Stimulated activated CD4-positive, alpha-beta T cell treated with anti-CD3 and anti-CD28 coated beads, Interleukin-15, amount 100 ng/mL, for 1 hour (primary cell): ENCODE measurements at places on chromosomes 1 and 21.

DNA sequence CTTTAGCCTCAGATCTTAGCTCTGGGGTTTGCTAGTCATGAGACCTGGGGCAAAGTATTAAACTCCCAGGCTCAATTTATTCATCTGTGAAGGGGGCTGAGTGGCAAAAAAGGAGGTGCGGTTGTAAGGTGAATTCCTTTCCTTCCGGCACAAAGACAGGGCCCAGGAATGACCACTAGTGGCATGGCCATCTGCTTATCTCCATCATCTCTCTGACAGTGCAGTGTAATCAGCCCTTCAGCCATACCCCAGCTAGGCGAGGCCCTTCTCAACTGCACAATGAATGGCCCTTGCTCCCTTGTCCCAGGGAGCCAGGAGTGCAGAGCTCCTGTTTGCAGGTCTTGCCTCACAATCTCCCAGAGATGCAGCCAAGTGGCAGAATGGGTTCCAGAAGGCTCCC is 5.6 kb upstream of the SLC26A9 start:
- DNase-seq = no peak

- DNase-seq = no peak
These were observed 55.2 kb upstream of the MRPS6 start for GRCh38 chr21:34018185-34018584.

- DNase-seq = no peak
These were observed 16.8 kb downstream of the ATP8B2 start for GRCh38 chr1:154342132-154342531.

GRCh38 chr1:109931189-109931731 is 20.6 kb downstream of the CSF1 start:
- no peak for DNase-seq

DNA sequence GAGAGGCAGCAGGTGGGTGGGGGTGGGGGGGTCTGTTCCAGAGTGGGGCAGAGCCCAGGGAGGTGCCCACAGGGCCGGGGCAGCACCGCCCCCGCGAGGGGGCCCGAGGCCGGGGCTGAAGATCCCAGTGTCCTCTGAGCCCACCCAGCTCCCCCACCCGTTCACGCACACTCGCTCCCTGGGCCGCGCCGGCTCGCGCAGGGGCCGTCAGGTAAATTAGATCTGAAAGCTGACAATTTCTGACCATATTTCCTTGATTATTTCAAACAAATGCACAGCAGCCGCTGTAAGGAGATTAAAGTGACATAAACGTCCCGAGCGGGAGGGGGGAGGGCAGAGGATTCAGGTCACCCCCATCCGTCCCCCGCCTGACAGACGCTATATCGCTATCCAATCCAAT is 118.0 kb downstream of the CASZ1 start:
- DNase-seq = no peak

DNA sequence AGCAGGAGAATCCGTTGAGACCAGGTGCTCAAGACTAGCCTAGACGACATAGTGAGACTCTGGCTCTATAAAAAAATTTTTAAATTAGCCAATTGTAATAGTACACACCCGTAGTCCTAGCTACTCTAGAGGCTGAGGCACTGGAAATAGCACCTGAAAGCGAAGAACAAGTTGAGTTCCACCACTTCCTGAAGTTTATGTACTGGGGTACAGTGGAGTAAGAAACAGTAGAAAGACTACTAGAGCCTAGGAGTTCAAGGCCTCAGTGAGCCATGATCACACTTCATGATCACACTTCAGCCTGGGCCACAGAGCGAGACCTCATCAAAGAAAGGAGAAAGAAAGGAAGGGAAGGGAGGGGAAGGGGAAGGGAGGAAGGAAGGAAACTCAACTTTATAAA is 19.8 kb downstream of the RSBN1 start:
- no peak for DNase-seq

- no peak for DNase-seq
These were observed 15.4 kb upstream of the EFHD2 start for GRCh38 chr1:15394258-15394690.

GRCh38 chr1:234715252-234716014 is 105.5 kb upstream of the IRF2BP2 start:
- DNase-seq = no peak

GRCh38 chr1:245869847-245870246 is 637.2 kb downstream of the SMYD3 start:
- no peak for DNase-seq

- DNase-seq = no peak
These were observed 10.0 kb upstream of the OTUD3 start for GRCh38 chr1:19872190-19872589.

DNA sequence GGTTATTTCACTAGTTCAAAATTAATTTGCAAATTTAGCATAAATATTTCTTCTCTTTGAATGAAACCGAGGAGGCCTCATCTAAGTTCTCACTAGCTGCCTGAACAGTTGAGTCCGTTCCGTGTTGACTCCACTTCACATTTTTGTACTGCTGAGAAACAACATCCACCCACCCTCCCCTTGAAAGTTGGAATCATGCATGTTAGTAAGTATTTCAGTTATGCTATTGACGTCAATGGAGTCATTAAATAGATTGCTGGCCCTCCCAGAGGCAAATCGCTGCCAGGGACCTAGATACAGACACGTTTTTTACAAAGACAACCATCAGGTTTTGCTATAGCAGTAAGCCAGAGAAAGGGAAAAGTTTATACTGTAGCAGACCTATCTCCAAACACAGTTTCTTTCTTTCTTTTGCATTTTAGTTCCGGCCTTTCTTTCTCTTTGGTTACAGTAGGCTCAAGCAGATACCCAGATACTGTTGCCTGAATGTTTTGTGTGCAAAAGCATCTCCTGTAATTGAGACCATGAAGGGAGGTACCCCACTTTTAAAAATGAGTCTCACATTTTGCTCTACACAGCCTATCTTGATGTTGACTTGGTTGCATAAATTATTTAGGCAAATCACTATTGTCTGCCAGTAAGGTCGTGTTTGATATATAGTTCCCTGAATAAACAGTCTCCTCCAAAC is 262.6 kb upstream of the SGIP1 start:
- DNase-seq = no peak

DNA sequence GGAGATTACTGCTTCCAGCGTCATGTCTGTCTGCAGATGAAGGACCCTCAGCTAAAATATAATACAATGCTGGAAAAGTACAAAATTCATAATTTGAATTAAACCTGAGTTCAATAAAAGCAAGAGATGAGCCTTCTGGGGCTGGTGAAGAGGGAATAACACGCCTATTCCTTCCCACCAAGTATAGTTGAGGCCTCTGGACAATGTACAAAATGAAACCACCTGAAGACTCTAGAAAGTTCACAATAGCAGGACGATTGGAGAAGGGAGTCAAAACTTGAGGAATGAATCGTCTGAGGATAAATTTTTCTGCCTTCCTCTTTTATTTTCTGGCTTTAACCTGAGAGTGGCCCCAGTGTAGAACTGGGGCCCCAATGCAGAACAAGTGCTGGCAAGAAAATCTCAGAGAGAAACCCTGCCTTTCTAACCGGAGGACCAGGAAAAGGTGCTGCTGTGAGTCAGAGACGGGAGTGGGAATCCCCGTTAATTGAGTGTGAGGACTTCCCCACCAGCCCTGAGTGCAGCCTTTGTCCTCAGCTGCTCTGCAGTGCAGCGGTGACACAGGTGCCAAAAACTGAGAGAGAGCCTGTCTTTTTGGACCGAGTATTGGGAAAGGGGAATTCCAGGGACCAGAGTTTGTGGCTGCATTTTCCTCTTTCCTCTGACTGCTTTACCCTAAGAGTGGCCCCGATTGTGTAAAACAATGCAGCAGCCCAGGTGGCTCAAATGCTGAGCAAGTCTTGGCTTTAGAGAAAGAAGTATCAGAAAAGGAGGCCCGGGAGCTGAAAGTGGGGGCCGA is 264.9 kb downstream of the DYRK1A start:
- no peak for DNase-seq

DNA sequence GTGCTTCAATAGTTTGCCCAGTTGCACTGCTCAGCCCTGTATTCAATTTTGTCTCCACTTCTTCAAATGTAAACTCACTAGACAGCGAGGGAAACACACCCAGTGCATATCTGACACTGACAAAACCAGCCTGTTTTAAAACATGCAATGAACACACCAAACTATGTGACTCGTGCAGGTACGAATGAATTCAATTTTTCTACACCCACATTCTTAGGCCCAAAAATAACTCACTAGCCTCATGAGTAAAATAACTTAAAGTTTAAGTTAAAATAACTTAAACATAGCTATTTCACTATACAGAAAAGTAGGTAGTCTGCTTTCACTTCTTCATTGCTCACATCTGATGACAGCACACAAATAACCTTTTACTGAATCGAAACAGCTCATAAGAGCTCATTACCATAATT is 21.1 kb downstream of the TTC13 start:
- DNase-seq = no peak

DNA sequence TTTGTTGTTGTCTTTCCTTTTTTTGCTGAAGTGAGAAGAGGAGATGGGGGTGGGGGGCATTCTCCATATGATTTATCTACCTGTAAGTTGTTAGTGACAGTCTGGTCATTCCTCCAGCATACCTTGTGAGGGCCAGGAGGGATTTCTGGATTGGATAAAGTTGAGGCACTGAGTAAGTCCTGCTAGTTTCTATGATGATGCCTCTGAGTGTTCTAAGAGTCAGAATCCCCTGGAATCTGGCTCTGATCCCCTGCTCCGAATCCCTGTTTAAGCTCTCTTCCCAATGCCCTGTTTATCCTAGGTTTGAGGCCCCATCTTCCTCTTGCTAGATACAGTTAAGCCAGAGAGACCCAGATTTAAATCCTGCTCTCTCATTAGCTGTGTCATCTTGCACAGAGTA is 83.2 kb upstream of the HOOK1 start:
- DNase-seq = no peak

DNA sequence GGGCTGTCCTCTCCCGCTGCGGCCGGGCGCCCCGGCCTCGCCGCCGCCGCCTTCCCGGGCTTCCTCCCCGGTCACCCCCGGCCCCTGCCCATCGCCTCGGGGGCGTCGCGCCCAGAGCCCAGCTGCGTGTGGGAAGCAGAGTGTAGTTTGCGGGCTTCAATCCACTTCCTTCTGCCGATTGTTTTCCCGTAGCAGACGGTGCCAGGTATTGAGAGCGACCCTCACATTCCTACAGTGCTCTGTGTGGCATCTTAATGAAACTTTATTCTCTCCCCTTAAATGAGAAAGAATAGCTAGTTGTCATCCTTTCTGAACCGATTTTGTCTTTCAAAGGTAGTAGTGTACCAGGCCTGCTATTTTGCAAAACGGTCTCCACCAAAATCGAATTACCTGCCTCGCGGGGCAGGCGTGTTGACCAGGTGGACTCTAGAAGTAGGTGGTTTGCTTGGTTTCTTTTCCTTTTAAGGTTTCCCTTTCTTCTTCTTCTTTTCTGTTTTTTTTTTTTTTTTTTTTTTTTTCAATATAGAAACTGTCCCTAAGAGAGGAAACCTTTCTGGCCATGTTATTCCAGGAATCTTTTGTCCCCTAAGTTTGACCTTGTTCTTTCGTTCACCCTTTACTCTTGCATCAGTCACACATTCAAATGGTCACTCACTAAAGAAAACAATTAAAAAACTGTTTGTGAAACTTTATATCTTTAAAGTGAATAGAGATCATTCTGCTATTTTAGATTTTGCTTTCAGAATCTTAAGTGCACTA is 881 bp downstream of the USP25 start:
- DNase-seq = no peak

- DNase-seq = no peak
These were observed 757 bp upstream of the SEMA4A start for GRCh38 chr1:156152628-156153027.

DNA sequence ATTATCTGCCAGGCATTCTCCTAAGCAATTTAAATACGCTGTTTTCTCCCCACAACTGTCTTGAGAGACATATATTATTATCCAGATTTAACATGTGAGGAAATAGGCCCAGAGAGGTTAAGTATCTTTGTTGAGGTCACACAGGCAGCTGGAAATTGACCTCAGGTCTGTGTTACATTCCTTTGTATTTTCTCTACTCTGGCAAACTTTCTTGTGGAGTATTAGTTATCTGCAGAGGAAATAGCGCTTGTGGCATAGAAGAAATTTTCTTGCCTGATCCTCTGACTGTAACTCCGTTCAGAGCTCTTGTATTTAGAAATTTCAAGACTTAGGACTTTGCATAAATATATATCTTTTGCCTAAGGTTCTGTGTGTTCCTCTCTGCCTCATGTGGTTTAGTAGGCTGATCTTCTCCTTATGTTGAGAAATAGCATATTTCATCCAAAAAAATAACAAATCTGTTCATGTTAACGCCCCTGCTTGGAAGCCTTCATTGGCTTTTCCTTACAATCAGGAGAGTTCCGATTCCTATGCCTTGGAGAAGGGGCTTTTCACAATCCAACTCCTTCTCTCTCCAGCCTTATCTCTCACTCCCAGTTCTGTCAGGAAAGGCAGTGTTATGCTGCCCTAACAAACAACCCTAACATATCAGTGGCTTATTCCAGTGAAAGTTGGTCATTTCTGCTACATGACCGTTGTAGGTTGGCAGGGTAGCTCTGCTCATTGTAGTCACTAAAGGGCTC is 2.5 kb upstream of the JUN start:
- DNase-seq = no peak

DNA sequence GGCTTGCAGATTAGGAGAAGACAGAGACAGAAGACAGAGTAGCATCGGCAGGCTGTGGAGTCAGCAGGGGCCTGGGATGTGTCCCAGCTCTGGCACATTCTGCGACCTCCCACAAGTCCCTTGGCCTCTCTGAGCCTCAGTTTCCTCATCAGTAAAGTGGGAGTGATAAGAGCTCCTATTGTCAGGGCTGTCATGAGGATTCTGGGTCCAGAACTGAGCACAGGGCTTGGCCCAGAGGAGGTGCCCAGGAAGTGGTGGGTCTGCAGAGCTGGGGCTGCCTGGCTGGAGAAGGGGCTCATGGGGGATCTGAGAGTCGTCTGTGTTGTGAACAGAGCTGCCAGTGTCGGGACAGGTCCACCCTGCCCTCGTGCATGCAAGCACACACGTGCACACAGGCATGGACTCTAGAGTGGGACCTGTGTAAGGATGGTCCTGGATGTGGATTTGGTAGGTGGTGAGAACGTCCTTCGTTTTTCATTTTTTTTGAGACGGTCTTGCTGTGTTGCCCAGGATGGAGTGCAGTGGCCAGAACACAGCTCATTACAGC is 262.9 kb downstream of the PTPRU start:
- no peak for DNase-seq

- no peak for DNase-seq
These were observed 128.2 kb downstream of the DMRTB1 start for GRCh38 chr1:53587252-53587988.

DNA sequence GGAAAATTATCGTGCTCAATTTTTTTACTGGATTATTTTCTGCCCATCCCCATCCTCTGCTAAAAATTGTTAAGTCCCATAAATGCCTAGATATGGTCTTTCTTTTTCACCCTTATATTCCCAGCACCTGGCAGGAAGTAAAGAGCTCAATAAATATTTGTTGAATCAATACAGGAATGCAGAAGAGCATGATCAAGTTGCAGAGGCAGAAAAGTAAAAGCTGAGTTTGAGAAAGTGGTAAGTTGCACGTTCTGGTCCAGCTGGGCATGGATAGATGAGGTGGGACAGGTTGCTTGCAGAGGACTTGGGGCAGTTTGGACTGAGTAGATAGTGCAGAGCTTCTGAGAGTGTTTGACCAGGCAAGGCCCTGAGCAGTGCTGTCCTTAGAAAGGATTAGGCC is 40.1 kb downstream of the ZNF281 start:
- no peak for DNase-seq

- DNase-seq = no peak
These were observed 12.6 kb upstream of the LMNA start for GRCh38 chr1:156101880-156102279.
